ENCODE measurements at places on chromosomes 7 and 10. TPM values are rescaled to one million over a fixed set of nuclear protein-coding genes. Genes with fewer than 3 reads are reported as not detected.
A peak's percentile ranks its signal among the peaks of the same experiment; 100 is the strongest.

- no peak for DNase-seq
Measured at GRCh38 chr7:28112467-28112866, 68.1 kb downstream of the JAZF1 start.

GRCh38 chr7:2802504-2803341 is 41.4 kb downstream of the GNA12 start:
- peak; percentile 83 for DNase-seq

GRCh38 chr7:45446195-45446944 is 127.8 kb upstream of the ADCY1 start:
- no peak for DNase-seq

TECPR1 gene
- polyA plus RNA-seq: 27.4 TPM

GRCh38 chr7:55280031-55280454 is 85.1 kb upstream of the LANCL2 start:
- peak; percentile 64 for DNase-seq

DNA sequence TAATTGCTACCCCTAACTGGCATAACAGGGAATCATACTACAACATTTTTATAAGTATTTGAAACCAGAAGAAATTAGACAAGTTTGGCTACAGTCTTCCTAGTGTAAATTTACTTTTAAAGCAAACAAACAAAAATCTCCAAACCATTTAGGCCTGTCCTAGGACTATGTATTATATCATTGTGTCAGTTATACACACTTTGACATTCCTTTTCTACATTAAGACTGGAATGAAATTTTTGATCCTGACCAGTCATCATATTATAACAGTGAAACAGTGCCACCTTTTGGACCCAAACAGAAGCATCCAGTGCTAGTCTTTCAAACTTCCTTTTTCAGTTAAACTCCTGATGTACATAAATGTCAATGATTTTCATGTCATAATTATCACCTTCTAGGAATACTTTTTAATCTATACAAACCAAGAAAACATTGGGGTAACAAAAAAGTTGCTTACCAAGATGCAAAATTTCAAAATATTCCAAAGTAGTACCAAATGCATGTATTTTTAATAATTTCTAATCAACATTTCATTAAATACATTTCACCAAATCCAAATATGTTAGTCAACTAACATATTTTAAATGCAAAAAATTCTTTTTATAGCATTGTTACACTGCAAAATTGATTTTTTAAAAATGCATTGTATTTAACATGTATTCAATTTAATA is 75.7 kb downstream of the IMMP2L start:
- DNase-seq: no peak
